ENCODE measurements at places on chromosomes 4 and X.

- DNase-seq = no peak
Observed at GRCh38 chrX:19924285-19924684, 36.9 kb upstream of the SH3KBP1 start.

- peak; percentile 3 for DNase-seq
Observed at GRCh38 chrX:155028129-155028528, 1.5 kb downstream of the FUNDC2 start.

DNA sequence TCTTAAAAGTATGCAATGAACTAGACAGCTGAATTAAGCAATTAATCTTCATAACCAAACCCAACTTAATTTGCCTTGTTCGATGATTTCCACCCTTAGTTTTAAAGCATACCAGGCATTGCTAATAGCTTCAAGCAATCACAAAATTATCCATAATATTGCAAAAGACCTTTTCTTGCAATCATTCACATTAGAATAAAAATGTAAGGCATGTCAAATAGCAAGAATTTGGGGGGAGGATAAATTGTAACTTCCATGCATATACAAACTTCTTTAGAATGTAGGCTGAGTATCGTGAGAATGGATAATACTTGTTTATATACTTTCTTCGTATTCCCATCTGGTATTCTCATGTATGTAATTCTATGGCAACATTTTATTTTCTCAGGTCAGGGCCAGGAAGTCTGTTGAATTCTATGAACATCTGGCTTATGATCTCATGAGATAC is 28.7 kb upstream of the BMP2K start:
- DNase-seq = peak; percentile 74

- DNase-seq = no peak
Observed at GRCh38 chr4:3406431-3406830, 35.3 kb upstream of the HGFAC start.

GRCh38 chr4:109973529-109973905 is 60.8 kb downstream of the EGF start:
- no peak for DNase-seq

GRCh38 chrX:39629001-39629400 is 468.8 kb downstream of the BCOR start:
- DNase-seq = no peak

DNA sequence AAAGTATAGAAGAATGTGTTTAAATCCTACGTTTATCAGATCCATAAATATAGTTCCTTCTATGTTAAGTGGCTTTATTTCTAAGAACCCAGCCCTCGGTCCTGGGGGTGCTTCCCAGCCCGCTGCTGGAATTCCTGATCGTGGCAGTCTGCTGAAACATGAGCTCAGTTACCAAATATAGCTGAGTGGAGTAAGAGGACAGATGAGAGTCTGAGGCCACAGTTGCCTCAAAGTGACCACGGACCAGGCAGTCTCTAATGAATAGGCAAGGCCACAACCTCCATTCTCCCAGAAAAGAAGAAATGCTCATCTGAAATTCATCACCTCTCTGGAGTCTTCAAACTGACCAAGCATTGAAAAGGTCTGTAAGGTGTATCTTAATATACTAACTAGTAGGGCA is at the start of gene PALLD:
PALLD (plus strand) TSS at position 219 of the 400 bp plus-strand sequence.
- DNase-seq = peak; percentile 93

DNA sequence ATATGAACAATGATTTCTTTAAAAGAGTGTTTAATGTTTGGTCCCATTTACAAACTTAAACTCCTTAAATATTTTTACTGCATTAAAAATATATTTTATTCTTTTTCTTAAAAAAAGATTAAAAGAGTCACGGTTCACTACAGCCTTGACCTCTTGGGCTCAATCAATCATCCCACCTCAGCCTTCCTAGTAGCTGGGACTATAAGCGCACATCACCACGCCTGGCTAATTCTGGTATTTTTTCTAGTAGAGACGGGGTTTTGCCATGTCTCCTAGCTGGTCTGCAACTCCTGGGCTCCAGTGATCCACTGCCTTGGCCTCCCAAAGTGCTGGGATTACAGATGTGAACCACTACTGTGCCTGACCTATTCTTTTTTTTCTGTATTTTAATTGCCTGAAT is 104.7 kb upstream of the TLR2 start:
- no peak for DNase-seq

DNA sequence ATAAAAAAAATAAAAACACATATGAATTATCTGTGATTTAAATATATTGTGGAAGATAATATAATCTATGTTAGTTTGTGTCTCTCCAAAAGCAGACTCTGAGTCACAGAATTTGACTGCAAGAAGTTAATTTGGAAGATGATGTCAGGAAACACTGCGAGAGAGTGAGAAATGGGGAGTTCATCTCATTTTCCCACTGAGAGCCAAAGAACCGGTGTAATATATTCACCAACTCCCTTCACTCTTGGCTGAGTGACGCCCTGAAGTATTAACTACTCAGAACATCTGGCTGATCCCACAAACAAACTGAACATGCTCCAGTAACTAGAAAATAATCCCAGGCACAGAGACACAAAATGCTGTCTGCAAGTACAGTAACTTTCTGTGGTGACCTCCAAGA is 345.8 kb upstream of the SPANXN1 start:
- DNase-seq = no peak

DNA sequence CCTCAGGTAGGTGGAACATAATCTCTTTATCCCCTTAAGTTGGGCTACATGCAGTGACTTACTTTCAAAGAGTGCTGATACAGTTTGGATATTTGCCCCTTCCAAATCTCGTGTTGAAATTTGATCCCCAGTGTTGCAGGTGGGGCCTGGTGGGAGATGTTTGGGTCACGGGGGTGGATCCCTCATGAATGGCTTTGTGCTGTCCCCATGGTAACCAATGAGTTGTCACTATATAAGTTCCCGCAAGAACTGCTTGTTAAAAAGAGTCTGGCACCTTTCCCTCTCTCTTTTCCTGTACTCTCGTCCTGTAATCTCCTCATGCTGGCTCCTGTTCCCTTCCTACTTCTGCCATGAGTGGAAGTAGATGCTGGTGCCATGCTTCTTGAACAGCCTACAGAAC is 71.3 kb downstream of the GLRA3 start:
- no peak for DNase-seq

DNA sequence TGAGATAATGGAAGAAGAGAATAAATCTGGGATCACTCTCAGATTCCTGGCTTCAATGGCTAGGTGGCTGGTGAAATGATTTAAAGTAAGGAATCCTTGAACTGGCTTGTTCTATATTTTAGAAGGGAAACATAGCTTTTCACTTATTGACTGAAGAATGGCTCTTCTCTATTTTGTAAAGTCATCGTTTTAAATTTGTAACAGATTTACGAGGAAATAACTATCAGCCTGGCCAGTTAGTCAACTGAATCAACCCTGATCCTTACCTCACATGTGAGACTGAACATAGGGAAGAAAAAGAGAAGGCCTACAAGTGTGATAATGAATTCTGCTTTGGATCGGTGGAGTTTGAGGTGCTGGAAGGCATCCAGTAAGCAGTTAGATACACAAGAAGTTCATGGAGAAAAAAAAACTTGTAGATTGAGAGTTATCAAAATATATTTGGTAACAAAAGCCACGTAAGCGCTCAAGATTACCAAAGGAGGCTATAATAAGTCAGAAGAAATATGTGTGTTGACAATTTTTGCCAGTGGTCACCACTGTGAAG is 12.0 kb downstream of the AREG start:
- no peak for DNase-seq

GRCh38 chrX:39869846-39870601 is 227.7 kb downstream of the BCOR start:
- DNase-seq = no peak

GRCh38 chr4:169115897-169116254 is 105.8 kb upstream of the CBR4 start:
- DNase-seq = peak; percentile 95

DNA sequence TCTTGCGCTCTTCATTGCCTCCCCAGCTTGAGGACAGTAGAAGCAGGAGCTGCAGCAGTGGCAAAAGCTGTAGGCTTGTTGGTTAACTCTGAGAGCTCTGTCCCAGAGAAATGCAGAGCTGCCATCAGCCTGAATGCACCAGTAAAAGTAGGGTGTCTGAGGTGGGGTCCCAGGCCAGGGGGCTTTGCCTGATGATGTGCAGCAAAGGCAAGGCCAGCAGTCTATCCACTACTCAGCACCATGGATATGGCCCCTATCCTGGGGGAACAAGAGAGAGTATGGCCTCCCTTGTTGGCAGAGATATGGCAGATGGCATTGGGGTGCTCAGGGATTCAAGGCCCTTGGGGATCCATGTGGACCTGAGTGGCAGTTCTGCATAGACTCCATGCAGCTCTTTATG is 180.2 kb downstream of the HMGN5 start:
- DNase-seq = no peak

DNA sequence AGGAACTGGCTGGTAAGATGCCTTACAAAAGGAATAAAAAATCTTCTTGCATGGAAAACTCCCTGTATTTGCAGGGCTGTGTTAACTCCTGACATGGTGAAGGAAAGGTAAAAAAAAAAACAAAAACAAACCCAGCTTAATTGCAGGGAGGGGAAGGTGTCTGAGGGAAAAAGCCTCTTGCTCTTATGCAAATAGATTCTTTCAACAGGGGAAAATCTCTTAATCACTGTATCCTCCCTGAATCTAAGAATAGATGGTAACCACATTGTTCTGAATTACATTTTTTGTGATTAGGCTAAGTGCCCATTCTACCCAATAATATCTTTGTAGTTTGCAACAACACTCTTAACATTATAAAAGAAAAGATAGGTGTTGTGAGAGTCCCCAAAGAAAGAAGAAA is 172.6 kb downstream of the RBM46 start:
- no peak for DNase-seq

DNA sequence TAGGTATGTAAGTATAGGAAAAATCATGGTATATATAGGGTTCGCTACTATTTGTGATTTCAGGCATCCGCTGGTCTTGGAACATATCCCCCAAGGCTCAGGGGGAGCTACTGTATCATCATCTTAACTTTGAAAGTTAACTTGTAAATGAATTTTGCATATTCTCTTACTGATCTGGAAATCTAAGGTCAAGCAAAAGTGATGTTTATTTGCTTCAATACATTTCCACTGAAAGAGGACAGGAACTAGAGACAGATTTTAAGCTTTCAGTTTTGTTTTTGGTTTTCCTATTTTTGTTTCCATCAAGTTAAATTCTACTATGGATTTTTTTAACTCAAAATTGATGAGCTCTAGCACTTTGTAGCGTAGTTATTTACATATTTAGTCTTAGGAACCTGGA is 56.2 kb downstream of the NAF1 start:
- no peak for DNase-seq

- no peak for DNase-seq
Observed at GRCh38 chr4:67928546-67928945, 34.7 kb downstream of the TMPRSS11A start.

- DNase-seq = no peak
Observed at GRCh38 chr4:173380987-173381386, 10.2 kb downstream of the SAP30 start.

GRCh38 chr4:48356355-48356754 is 15.0 kb downstream of the SLAIN2 start:
- peak; percentile 11 for DNase-seq

DNA sequence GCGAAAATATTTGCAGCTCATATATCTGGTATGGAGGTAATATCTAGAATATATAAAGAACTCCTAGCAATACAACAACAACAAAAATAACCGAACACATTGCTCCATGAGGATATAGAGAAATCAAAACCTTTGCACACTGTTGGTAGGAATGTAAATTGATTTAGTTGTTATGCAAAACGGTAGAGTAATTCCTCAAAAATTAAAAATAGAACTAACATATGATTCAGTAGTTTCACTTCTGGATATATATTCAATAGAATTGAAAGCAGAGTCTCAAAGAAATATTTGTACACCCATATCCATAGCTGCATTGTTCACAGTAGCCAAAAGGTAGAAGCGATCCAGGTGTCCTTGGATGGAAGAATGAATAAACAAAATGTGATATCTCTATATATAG is 203.0 kb upstream of the CNKSR2 start:
- DNase-seq = no peak

DNA sequence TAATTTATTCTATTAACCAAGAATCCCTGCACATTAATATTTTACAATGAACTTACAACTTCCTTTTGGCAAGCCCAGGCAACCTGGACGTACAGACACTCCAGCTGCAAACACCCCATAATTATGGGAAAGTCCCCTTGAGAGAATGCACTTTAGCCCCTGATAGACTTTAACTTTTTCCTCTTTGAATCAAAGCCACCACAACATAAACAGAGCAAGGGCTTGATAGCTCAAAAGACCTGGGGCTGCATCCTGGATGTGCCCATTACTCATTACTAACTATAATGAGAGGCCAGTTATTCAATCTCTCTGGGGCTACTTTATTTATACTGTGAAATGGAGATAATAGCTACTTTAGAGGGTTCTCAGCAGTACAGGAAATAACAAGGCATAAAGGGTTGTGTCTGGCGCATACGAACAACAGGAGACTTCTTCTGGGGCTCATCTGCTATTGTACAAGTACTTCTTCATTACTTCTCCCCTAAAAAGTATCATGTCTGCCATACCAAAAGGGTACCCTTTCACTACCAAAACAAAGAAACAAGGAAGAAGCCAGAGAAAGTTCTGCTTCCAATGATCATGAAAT is 54.9 kb downstream of the CASK start:
- no peak for DNase-seq

DNA sequence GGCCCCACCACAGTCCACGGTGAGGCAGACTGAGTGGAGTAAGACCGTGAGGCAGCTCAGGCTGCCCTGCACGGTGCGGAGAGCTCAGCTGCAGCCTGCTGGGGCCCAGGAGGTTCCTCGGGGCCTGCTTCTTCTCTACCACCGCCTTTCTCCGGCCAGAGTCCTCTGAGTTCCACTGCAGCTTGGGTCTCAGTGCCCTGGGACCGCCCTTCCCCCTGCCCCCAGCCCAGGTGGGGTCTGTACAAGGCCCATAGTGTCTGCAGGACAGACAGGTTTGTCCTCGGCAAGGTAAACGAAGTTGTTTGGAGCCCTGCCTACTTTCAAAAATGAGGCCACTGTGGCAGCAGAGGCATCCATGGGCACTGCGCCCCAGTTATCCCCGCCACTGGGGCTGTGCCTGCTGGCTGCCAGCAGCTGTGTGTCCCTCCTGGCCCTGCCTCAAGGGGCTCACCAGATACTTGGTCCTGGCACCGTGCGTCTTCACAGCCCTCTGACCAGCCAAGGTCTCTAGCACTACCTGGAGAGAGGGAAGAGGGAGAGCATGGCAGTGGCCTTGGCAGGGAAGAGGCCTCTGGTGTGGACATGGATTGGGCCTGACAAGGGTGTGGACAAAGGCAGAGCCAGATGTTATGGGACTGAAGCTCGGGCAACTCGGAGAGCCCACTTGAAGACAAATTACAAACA is 4.0 kb downstream of the IRAK1 start:
- DNase-seq = no peak

DNA sequence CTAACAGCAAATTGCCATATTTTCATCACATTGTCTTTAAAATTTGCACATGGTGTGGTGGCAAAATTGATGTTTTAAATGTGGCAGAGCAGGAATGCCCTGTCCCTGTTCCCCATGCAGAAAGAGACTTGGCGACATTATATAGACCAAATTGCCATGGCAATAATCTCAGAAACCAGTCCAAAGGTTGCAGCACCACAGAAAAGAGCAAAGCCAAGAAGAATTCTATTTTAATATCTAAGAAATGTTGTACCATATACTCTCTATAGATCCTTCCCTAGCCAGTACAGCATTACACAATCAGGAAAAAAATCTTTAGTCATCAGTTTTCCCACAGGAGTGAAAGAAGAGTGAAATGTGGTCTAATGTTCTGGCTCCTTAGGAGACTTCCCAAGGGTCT is 80.0 kb downstream of the UGT2B28 start:
- no peak for DNase-seq

GRCh38 chr4:173318648-173319211 is 15.4 kb downstream of the HMGB2 start:
- DNase-seq = peak; percentile 79
